ENCODE measurements at places on chromosomes 7 and 10. TPM values are rescaled to one million over a fixed set of nuclear protein-coding genes. Genes with fewer than 3 reads are reported as not detected.
A peak's percentile ranks its signal among the peaks of the same experiment; 100 is the strongest.

CYP2C19 gene
- total RNA-seq: not detected

ITIH5 gene
- not detected for total RNA-seq

CLCN1 gene
- total RNA-seq: not detected

PAPOLB gene
- total RNA-seq: not detected

OR6B1 gene
- not detected for total RNA-seq

DNA sequence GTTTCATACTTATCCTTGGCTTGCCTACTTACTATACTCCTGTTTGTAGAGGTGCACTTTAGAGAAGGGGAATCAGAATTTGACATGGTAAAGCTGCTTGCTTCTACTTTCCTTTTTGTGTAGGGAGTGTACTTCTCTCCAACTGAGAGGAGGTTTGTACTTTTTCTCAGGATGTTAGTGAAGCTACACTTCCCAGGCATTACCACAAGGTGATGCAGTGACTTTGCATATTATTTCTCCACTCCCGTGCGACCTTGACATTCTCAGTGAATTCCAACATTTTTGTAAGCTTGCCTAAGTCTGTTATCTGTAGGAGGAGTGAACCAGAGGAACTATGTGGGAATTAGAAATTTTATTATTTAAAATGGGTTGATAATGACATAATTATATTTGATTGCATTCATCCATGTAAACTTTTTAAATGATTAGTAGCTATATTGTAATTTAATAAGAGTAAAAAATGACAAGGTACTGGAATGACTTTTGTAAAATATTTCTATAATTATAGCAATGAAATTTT, 5.2 kb downstream of the TAX1BP1 start:
- peaks cover 20% of the 10 kb centered on the region for H3K36me3 ChIP-seq
- DNase-seq: peak; percentile 77
- H3K4me1 ChIP-seq: peaks cover 77% of the 10 kb centered on the region
- peak overlapping the region; percentile 73 for H3K4me3 ChIP-seq
- H3K27me3 ChIP-seq: peaks cover 2% of the 10 kb centered on the region

- H3K4me1 ChIP-seq: peaks cover 4% of the 10 kb centered on the region
- no peak overlapping the region for H3K27ac ChIP-seq
- peaks cover 4% of the 10 kb centered on the region for H3K36me3 ChIP-seq
- no peak for DNase-seq
- no peak overlapping the region for H3K4me3 ChIP-seq
- H3K27me3 ChIP-seq: peaks cover 3% of the 10 kb centered on the region
These were observed 57.2 kb downstream of the FAM171A1 start for GRCh38 chr10:15313843-15314242.

GRCh38 chr7:53209129-53209528, 173.7 kb downstream of the POM121L12 start:
- no peaks in the 10 kb centered on the region for H3K27me3 ChIP-seq
- no peak overlapping the region for H3K27ac ChIP-seq
- no peaks in the 10 kb centered on the region for H3K4me1 ChIP-seq
- H3K4me3 ChIP-seq: no peak overlapping the region
- DNase-seq: no peak

GRCh38 chr7:158052381-158053060, 535.1 kb downstream of the PTPRN2 start:
- no peak overlapping the region for H3K27ac ChIP-seq
- H3K36me3 ChIP-seq: peaks cover 8% of the 10 kb centered on the region
- H3K27me3 ChIP-seq: no peaks in the 10 kb centered on the region
- H3K4me3 ChIP-seq: no peak overlapping the region

- H3K27me3 ChIP-seq: peaks cover 5% of the 10 kb centered on the region
- H3K4me1 ChIP-seq: peaks cover 35% of the 10 kb centered on the region
- H3K27ac ChIP-seq: no peak overlapping the region
- H3K4me3 ChIP-seq: no peak overlapping the region
These were observed 225.2 kb upstream of the PRSS58 start for GRCh38 chr7:142482891-142483658.

- peaks cover 70% of the 10 kb centered on the region for H3K36me3 ChIP-seq
- no peaks in the 10 kb centered on the region for H3K27me3 ChIP-seq
- H3K27ac ChIP-seq: no peak overlapping the region
These were observed 56.6 kb downstream of the PAPSS2 start for GRCh38 chr10:87716348-87716670.

- DNase-seq: peak; percentile 77
- H3K27ac ChIP-seq: peak overlapping the region; percentile 89
- H3K36me3 ChIP-seq: peaks cover 11% of the 10 kb centered on the region
- H3K27me3 ChIP-seq: peaks cover 2% of the 10 kb centered on the region
These were observed 40.0 kb downstream of the HK1 start for GRCh38 chr10:69318106-69318866.

DNA sequence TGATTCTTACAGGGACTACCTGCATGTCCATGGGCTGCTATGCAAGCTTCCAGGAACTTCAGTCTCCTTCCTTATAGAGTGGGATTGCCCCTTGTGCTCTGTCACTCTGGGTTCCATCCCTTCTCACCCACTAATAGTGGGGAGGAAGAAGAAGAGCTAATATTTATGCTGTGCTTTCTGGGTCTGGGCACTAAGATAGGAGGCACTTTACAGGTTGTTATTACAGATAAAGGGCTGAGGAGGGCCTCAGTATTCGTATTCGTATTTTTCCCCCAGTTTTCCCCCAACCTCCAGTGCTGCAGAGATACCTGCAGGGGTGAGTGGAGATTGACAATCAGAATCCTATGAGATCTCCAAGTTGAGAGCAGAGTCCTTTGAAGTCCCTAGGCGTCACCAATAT, 14.2 kb downstream of the HK1 start:
- no peaks in the 10 kb centered on the region for H3K36me3 ChIP-seq
- no peak for DNase-seq
- H3K4me3 ChIP-seq: no peak overlapping the region
- H3K27me3 ChIP-seq: peaks cover 27% of the 10 kb centered on the region
- no peaks in the 10 kb centered on the region for H3K4me1 ChIP-seq

GRCh38 chr7:78296046-78296597, 497.5 kb downstream of the PHTF2 start:
- H3K4me3 ChIP-seq: peak overlapping the region; percentile 50
- peaks cover 9% of the 10 kb centered on the region for H3K36me3 ChIP-seq
- H3K27me3 ChIP-seq: no peaks in the 10 kb centered on the region
- peaks cover 35% of the 10 kb centered on the region for H3K4me1 ChIP-seq

- H3K27ac ChIP-seq: no peak overlapping the region
- no peaks in the 10 kb centered on the region for H3K36me3 ChIP-seq
- no peaks in the 10 kb centered on the region for H3K27me3 ChIP-seq
- no peaks in the 10 kb centered on the region for H3K4me1 ChIP-seq
- DNase-seq: no peak
These were observed 190.8 kb upstream of the TMEM196 start for GRCh38 chr7:19964246-19964645.

DNA sequence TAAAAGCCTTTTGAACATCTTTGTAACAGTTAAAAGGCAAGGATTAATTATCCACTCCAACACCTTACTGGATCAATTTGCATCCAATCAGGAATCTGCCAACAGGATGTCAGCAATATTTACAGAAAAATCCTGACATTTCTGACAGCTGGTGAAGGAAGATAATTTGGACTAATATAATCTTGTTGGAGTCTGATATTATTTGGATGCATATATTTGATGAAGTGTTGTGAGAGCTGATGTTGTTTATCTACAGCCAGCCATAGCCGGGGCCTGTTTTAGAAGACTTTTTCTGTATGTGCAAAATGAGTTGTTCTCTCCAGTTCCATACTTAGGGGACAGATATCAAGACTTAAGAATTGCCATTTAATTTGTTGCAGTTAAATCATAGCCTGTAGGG, 91.1 kb downstream of the GPR37 start:
- no peak overlapping the region for H3K27ac ChIP-seq
- no peaks in the 10 kb centered on the region for H3K36me3 ChIP-seq
- H3K4me3 ChIP-seq: no peak overlapping the region
- no peaks in the 10 kb centered on the region for H3K27me3 ChIP-seq

All from HFFc6 (cell line).